ENCODE measurements at places on chromosomes 2 and 18.

GRCh38 chr2:154963511-154963910, 265.0 kb downstream of the KCNJ3 start:
- no peak for DNase-seq

GRCh38 chr2:9212010-9212635, 5.5 kb downstream of the ASAP2 start:
- DNase-seq: no peak

DNA sequence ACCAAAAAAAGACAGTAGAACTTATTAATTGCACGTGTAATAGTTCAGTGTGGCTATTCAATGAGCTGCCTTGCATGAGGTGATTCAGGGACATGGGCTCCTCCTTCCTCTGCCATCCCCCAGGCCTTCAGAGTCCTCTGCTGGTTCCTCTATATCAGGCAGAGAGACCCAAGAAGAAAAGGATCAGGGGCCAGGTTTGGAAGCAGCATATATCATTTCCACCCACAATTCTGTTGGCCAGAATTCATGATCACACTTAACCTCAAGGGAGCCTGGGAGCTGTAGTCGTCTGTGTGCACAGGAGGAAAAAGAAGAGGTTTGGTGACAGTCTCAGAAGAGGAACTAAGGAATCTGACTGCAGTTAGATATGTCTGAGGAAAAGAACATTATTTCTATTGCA, 114.0 kb upstream of the GLS start:
- no peak for DNase-seq

DNA sequence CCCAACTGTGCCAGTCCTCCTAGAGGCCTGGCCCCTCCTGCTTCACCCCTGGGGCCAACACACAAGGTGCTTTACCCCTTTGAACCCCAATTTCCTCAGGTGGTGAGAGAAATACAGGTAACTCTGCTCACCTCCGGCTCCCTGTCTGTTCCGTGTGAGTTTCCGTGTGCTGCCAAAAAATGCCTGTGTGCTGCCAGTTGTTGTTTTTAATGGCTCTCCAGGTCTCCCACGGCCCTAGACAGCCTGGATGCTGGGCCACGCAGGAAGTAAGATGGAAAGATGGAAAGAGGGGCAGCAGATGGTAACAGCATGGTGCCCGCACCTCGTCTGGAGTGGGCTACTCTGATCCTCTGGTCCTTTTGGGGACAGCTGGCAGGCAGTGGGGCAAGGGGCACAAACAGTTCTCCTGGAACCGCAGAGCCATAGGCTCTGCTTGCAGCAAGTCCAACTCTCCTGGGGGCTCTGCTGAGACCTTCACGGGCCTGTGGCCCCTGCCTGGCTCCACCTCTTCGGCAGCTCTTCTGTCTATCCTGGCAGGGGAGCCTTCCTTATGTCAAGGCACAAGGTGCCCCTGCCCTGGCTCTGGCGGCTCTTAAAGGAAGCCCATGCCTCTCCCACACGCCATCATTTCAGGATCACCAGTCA, 4.3 kb upstream of the ARHGEF4 start:
- no peak for DNase-seq

DNA sequence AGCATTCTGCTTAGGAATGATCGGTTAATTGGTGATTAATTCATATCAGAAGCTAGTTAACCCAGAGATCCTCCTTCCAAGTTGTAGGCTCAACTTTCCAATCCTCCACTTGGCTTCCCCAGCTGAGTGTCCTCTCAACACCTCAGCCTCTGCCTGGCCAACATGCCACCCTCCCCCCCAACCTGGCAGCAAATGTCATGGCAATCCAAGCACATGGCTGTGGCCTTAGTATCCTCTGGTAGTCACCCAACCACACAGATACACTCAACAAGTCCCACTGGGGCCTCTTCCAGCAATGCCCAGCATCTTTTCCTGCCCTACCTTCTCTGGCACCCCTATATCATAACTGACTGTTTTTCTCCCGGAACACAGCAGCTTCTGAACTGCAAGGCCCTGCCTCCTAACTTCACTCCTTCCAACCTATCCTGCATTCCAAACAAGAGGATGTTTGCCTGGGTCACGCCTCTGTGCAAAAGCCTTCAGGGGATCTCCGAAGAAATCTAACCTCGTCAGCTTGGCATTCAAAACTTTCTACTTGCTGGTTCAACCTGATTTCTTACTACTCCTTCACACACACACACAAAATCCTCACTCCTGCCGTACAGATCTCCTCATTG, 195.0 kb downstream of the CYP26B1 start:
- DNase-seq: no peak

GRCh38 chr2:215238485-215239098, 73.3 kb upstream of the ATIC start:
- peak; percentile 15 for DNase-seq

DNA sequence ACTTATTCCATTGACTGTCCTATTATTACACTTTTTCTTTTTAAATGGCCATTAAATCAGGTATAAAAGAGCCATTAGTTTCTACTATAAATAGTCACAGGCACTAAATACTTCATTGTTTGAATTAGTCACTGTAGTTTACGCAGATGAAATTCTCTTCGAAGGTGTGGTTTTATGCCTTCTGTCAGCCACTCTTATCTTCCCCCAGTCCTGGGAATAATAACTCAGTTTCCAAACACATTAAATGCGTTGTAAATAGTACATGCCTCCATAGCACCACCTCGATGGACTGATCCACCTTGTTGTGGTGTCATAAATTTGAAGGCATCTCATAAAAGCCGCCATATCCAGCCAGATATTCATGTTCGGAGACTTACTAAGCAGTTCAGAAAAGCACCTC, 72.1 kb upstream of the PARD3B start:
- no peak for DNase-seq

- DNase-seq: no peak
Observed at GRCh38 chr2:240960309-240960970, 38.0 kb upstream of the SNED1 start.

DNA sequence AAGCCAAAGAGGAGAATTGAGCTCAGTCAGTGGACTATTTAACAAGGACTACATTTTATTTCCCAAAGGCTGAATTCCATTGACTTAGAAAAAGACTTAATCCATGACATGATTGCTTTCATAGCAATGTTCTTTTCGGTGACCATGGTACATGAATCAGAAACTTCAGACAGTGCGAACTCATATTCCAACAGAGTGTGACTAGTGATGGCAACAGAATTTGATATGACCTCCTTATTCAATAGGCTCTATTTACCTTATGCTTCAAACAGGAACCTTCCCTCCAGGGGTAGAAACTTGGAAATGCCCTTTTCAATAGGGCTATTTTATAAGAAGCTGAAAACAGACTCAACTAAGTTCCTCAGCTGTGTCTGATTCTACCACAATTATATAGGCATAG, 191.9 kb downstream of the RND3 start:
- DNase-seq: no peak

DNA sequence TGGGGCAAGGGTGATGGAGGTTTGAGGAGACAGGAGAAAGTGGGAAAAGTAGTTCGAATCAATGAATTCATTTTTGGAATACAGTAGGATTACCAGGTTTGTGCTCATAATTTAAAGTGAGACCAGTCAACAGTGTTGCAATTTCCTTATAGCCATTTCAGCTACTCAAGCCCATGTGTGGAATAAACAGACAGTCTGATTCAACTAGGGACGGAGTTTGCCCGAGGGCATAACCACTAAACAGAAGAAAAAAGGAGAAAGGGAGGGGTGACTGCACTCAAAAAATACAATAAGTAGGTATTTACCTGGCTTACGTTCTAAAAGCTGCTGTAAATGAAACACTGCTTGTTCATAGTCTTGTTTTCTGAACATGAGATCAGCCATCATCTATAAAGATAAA, 55.2 kb downstream of the TTC21B start:
- no peak for DNase-seq

- no peak for DNase-seq
Observed at GRCh38 chr2:10786240-10786982, 26.2 kb downstream of the PDIA6 start.

DNA sequence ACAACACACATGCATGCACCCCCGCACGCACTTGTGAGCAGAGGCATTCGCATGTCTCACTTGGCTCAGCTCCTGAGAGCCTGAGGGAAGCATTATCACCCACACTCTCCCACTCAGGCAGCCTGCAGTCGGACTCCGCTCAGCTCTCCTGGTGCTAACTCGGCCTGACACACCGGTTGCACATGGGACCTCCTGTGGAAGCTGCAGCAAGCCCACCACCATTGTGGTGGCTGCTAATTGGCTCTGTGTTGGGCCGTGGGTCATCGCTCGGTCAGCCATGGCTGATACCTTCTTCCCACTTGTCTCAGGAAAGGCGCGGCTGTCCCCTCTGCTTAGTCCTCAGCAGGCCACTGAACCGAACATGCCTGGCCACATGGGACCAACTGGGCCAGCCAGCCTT, 13.7 kb upstream of the TEX261 start:
- DNase-seq: peak; percentile 1

DNA sequence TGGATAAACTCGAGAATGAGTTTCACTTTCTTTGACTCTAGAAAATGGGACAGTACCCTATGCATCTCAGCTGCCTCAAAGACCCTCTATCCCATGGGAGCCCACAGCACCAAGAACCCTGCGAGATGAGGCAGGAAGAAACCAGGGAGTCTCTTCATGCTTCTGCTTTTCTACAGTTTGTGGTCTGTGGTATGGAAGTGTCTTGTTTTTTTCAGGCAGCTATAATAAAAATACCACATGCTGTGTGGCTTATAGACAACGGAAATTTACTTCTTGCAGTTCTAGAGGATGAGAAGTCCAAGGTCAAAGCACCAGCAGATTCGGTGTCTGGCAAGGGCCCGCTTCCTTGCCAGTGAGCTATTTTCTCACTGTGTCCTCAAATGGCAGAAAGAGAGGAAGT, 257.9 kb downstream of the SUCLG1 start:
- no peak for DNase-seq

- no peak for DNase-seq
Observed at GRCh38 chr18:56431551-56431950, 206.8 kb downstream of the TXNL1 start.

DNA sequence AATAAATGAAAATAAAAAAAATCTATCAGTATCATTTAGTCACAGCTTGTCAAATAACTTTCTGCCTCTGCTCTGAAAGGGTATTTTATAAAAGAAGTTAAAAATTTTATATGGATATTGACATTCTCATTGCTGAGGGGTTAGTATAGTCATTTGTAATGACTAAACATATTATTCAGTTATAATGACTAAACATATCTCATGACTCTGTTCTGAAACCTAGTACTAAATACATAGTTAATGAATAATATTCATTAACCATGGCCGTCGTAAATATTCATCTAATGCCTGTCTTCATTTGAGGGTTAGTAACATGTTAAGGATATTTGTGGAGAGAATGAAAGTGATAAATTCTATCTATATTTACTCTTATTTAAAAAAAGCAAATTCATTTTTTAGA, 69.1 kb upstream of the MAP4K3 start:
- no peak for DNase-seq

GRCh38 chr2:165558832-165559231, 89.3 kb downstream of the CSRNP3 start:
- DNase-seq: no peak

DNA sequence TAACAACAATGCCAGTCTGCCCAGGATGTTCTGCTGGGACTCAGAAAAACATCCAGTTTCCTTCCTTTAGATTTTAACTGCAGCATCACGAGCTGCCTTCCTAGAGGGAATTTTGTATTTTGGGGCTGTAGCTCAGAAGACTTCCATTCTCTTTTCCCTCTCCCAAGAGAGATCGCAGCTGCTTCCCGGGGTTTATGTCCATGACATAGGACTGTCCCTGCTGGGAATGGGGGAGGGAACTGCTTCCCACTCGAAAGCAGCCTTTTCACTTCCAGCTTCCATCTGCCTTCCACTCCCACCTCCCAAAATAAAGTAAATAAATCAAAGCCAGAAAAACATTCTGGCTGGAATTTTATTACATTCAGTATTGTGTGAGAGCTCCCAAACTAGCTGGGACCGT, 52.4 kb downstream of the LIMS1 start:
- DNase-seq: no peak

- DNase-seq: no peak
Observed at GRCh38 chr2:173239644-173240043, 115.0 kb upstream of the CDCA7 start.

Measured in GM03348 (cell line).